ENCODE measurements at places on chromosomes 7 and 10.

- peak; percentile 60 for DNase-seq
Observed at GRCh38 chr10:103859161-103860086, 4.0 kb upstream of the SH3PXD2A start.

- DNase-seq = peak; percentile 88
Observed at GRCh38 chr7:66837007-66837406, 84.0 kb upstream of the TMEM248 start.

GRCh38 chr10:97154781-97155180 is 31.0 kb downstream of the SLIT1 start:
- peak; percentile 13 for DNase-seq

DNA sequence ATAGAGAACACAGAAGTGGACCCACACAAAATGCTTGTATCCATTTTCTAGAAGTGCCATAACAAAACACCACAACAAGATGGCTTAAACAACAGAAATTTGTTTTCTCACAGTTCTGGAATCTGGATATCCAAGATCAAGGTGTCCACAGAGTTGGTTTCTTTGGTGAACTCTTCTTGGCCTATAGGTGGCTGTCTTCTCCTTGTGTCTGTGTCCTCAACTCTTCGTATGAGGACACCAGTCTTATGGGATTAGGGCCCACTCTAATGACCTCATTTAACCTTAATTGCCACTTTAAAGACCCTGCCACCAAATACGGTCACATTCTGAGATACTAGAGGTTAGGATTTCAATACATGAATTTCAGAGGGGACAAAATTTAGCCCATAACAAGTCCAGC is 30.8 kb upstream of the C10orf71 start:
- no peak for DNase-seq

GRCh38 chr7:135369405-135369804 is 135.8 kb downstream of the STRA8 start:
- DNase-seq = no peak

DNA sequence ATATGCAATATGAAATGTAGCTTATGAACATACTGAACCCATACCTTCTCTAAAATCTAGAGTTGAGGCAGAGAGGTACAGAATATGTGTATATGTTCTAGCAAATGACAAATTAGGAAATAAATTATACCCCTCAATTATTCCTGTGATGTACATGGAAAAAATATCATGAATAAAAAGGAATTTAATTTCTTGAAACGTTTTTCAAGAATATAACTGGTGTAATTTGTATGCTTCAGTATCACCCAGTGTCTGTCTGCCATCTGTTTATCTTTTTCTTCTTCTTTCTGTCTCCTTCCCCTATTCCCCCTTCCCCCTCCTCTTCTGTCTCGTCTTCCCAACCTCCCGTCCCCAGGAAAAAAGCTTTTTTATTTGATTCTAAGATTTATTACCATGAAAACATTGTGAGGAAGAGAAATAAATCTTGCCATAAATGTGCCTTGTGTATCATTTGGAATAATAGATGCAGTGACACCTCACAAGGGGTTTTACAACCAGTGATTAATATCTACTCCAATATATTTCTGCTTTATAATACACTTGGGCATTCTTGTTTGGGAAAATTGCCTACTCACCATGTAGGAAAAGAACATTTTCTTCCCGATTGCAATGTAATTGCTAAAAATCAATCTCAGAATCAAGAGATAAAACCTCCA is 12.2 kb downstream of the LANCL2 start:
- DNase-seq = no peak

- no peak for DNase-seq
Observed at GRCh38 chr10:93904901-93905300, 11.1 kb downstream of the SLC35G1 start.

GRCh38 chr7:151789380-151789947 is 87.5 kb downstream of the PRKAG2 start:
- DNase-seq = no peak

DNA sequence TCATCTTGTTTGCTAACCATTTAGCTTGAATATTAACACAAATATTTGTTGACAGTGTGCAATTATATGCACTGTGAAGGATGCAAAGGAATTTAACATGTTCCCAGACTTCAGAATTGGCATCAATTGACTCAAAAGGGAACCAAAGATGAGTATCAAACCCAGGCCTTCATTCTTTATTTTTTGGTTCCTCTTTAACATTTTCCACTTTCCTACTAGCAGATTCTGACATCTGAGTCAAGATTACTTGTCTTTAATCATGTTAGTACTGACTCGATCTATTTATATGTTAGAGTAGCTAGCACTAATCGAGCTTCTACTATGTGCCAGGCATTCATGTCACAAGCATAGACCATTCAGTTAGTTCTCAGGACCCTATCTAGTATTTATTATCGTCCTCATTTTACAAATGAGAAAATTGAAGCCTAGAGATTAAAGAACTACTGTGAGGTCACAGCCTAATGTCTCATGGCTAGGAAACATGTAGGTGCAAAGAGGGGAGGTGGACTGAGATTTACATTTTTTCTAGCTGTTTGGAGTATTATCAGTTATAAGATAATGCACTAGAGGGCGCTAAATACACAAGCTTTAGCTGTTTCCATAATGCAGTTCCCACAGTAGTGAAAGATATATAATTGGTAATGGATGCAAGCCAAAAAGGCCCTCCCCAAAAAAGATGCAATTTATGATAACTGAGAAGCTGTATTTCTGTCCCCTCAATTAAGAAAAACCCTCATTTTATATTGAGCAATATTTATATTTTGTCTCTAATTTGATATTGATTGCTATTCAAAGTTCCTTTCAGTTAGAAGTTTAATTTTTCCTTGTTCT is 32.9 kb upstream of the KMT2E start:
- DNase-seq = peak; percentile 81

- DNase-seq = no peak
Observed at GRCh38 chr10:118835682-118836326, 81.0 kb upstream of the CACUL1 start.

DNA sequence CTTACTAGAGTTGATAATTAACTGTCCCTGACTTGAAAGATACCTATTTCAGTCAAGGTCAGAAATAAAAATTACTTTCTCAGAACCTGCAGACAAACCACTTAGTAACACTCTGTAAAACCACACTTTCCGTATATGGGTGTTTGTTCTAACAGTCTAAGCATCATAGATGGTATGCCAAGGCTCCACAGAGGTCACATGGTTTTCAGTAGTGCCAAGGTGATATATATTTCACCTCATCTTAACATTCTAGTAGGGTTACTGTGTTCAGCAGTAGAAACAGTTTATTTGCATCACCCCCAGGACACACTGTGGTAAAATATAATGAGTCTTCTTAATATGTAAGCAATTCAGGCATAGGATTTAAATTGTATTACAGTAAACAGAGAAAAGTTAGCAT is 61.5 kb downstream of the KCND2 start:
- no peak for DNase-seq

GRCh38 chr10:103458720-103459119 is at the start of gene CALHM1:
Gene CALHM1, minus strand, starts transcription at chr10:103458900. Its CDS starts 149 bp downstream, at chr10:103458751.
- peak; percentile 82 for DNase-seq

DNA sequence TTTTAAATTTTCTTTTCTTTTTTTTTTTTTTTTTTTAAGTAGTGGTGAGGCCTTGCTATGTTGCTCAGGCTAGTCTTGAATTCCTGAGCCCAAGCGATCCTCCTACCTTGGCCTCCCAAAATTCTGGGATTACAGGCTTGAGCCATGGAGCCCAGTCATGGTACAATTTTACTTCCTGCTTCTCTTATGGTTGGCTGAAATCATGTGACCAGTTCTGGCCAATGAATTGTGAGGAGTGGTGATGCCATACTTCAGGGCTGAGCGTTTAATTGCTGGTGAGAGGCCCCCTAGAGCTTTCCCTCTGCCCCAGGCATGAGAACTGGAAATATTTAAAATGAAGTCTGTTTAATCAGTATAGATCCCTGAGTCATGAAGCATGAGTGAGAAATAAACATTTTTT is 22.2 kb upstream of the BAIAP2L1 start:
- DNase-seq = peak; percentile 15

DNA sequence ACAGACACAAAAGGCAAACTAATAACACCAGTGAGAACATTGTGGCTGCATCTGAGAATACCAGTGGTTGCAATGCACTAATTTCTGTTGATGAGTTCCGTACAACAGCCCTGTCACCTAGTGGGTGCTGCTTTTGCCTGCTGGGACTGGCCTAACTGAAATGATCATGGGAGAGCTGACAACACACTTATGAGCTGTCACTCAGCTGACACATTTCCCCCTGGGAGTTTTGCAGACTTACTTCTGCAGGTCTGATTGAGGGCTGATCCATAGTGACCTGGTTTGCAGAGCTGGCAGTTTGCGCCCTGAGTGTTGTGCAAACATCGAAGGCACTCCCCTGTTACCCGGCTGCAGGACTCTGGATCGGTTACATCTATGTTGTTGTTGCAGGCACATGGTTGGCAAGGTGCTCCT is 60.6 kb upstream of the LAMB1 start:
- DNase-seq = no peak

DNA sequence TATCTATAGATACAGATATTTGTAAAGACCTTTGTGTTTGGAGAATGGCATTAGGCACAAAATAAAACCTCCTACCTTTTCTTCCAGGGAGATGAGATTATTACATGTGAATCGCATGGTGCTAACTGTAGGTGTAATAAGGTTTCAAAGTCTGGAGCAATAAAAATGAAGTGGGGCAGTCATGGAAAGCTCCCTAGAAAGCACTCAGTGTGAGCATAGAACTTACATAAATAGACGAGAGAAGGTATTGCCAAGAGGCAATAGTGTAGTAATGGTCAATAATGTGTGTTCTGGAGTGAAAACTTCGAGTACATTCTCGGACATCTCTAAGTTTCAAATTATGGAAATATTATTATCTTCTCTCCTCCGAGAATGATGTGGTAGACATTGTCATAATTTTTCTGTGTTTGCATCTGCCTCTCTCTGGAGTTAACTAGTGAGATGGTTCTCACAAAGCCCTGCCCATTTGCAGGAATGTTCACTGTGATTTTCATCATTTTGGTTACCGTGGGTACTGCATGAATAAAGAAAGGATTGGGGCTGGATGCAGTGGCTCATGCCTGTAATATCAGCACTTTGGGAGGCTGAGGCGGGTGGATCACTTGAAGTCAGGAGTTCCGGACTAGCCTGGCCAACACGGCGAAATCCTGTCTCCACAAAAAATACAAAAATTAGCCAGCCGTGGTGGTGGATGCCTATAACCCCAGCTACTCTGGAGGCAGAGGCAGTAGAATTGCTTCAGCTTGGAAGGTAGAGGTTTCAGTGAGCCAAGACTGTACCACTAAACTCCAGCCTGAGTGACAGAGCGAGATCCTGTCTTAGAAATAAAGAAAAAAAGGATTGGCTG is 10.6 kb downstream of the VIM start:
- DNase-seq = peak; percentile 55

- DNase-seq = no peak
Observed at GRCh38 chr7:5638994-5639393, 142.5 kb downstream of the RNF216 start.

DNA sequence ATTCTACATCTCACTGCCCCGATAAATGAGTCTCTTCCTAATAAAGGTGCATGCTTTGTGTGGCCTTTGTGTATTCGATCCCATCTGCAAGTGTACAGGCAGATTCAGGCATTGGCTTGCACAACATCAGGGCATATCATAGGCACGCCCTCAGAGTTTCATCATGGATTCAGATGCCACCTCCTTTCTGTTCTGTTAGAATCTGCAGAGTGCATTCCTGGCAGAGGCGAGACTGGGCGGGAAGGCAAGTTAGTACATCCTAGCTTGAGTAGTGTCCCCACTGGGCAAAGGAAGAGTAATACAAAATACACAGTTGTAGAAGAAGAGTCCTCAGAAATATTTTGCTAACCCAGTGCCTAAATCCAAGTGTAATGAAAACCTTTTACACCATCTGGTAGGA is 346.5 kb upstream of the GALNT17 start:
- no peak for DNase-seq

DNA sequence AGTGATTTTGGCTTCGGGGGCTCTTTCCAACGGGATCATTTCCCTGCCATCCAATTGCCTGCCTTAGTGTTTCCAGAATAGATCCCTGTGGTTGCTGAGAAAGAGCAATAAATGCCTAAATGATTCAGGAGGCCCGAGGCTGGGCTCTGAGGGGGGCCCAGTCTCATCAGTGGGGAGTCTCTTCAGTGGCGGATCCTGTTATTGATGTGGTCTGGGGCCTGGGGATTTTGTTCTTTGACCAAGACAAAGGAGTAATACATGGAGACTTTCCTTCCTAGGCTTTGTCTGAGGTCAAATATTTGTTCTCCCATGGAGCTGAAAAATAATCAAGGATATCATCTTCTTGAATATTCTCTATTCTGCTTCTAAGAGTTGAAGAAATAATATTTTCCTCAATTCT is 40.8 kb downstream of the TAS2R41 start:
- DNase-seq = no peak

DNA sequence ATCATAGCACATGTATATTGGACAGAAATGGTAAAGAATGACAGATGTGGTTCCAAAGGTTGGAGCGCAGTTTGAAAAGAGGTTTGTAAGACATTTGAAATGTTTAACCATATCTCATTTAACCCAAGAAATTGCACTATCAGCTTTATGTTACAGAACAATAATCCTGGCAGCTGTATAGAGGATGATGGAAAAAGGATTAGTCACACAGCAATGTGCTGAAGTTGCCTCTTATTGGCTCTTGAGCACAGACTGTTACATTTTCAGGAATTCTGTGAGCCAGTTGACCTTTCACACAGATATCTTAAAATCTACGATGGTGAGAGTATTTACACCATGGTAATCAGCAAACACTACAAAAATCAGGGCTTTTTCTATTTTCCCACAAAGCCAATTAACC is 3.9 kb downstream of the COG5 start:
- no peak for DNase-seq

GRCh38 chr7:79176859-79177477 is 276.5 kb downstream of the MAGI2 start:
- peak; percentile 30 for DNase-seq

DNA sequence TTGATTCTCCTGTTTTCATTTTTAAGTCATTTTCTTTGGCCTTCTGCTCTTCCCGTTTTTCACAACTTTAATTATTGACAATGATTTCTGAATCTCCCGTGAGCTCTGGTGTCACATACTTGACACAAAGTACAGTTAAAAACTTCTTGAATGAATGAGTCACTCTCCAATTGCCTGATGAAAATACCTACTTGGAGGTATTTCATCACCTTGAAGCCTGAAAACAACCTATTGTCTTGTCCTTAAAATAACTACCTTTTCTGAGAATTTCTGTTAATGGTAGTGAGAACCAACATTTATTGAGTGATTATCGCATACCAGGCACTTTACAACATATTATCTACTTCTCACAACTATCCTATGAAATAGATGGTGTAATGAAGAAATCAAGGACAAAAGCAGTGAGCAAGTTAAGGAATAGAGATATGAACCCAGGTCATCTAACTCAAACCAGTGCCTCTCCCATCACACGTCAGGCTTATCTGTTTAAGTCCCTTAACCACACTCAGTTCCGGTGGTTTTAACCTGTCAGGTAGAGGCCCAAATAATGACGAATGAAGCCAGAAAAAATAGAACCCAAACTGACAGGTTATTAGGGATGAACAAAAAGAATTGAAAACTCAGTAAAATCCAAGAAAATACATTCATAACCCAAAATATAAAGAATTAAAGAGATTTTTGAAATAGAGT is 11.6 kb downstream of the BET1 start:
- DNase-seq = no peak

GRCh38 chr10:12966067-12966466 is 35.4 kb downstream of the CCDC3 start:
- DNase-seq = no peak

Data from inflammatory macrophage (primary cell).